Stimulated activated memory B cell treated with anti-CD40 and anti-IgM and Interleukin-4, amounts not matched to agents 10 μg/mL and 1 μg/mL and 100 μg/mL, for 72 hours (primary cell): ENCODE measurements at places on chromosomes 6 and 20.

- ATAC-seq: no peak
Observed at GRCh38 chr6:1995636-1996035, 249.8 kb downstream of the GMDS start.

GRCh38 chr6:139030228-139030963 lies 1.9 kb downstream of the ABRACL start:
- peak; percentile 72 for ATAC-seq

DNA sequence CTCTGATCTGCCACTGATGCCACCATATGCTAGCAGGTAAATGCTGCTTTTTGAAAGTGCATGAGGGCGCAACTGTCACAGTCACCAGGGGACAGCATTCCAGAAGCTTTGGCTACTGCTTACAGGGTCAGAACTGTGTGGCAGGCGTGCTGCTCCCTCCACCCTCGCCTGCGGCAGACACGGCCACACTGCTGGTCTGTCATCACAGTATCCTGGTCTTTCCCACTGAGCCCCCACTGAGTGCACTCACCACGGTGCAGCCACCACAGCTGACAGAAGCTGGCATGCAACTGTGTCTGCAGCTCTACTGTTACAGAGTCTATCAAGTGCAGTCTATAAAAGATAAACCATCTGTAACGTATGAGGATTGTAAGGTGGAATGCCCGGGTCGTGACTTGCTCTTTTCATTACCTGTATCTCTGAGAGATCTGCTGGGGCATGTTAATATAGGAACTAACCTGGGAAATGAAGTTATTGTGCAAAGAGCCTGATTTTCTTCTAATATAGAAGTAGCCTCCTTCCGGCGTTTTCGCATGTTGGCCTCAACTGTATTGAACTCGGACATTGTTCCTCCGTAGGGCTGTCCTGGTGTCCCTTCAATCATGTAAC lies 24.5 kb downstream of the GCLC start:
- no peak for ATAC-seq

GRCh38 chr6:147595961-147596360 lies 87.5 kb downstream of the SAMD5 start:
- ATAC-seq: no peak

- ATAC-seq: no peak
Observed at GRCh38 chr6:44806656-44807055, 419.1 kb downstream of the CDC5L start.

DNA sequence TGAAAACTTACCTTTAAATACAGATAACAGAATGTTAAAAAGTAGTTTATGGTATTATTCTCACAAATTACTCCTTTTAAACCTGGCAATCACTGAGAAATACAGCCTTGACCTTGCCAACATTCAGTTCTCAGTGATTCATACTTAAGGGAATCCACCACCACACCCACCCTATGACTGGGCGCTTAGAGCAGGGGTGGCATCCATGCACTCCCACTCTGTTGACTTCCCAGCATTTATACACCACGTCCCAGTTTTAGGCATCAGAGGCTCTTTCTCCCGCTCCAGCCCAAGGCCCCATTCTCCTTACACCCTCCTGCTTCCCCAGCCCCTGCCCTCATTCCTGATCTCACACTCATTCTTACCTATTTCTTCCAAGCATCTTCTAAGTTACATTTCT lies 16.3 kb downstream of the TRAF3IP2 start:
- ATAC-seq: no peak

GRCh38 chr6:36056178-36056577 lies 28.6 kb downstream of the MAPK14 start:
- no peak for ATAC-seq
